ENCODE measurements at places on chromosomes 4 and X.

GRCh38 chrX:78653118-78653822 is 5.9 kb downstream of the RTL3 start:
- DNase-seq = no peak

GRCh38 chr4:8201321-8201781 is 2.3 kb downstream of the SH3TC1 start:
- DNase-seq = peak; percentile 58

- DNase-seq = no peak
Observed at GRCh38 chr4:41405464-41406112, 132.4 kb upstream of the LIMCH1 start.

GRCh38 chr4:1511441-1512041 is 105.3 kb upstream of the NKX1-1 start:
- peak; percentile 31 for DNase-seq

- DNase-seq = no peak
Observed at GRCh38 chr4:82284475-82284857, 89.3 kb downstream of the HNRNPD start.

GRCh38 chr4:177235026-177235425 is 74.6 kb upstream of the NEIL3 start:
- DNase-seq = no peak

GRCh38 chr4:159206427-159206871 is 103.6 kb downstream of the RAPGEF2 start:
- DNase-seq = peak; percentile 59

GRCh38 chr4:146507632-146508031 is 14.1 kb downstream of the SLC10A7 start:
- no peak for DNase-seq

- DNase-seq = no peak
Observed at GRCh38 chr4:172826346-172826745, 342.3 kb upstream of the GALNT7 start.

DNA sequence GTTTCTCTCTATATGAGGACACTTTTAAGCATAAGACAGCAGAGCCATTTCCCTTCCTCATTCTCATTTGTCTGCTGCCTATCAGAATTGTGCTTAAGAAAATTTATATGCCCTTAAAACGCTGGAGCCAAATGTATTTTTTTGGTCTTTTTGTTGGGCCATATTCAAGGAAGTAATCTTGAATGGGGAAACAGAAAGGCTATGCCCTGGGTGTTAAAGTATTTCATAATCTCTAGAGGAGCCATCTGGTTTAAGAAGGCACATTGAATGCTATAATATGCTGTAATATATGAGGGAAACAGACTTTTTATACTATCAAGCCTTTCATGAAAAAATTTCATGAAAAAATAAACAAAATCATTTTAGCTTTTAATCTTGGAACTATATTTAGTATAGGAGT is 4.3 kb downstream of the DMD start:
- DNase-seq = no peak

GRCh38 chr4:181538431-181538830 is 704.8 kb upstream of the TENM3 start:
- DNase-seq = no peak

- DNase-seq = peak; percentile 35
Observed at GRCh38 chr4:56757261-56757746, 64.2 kb downstream of the SPINK2 start.

DNA sequence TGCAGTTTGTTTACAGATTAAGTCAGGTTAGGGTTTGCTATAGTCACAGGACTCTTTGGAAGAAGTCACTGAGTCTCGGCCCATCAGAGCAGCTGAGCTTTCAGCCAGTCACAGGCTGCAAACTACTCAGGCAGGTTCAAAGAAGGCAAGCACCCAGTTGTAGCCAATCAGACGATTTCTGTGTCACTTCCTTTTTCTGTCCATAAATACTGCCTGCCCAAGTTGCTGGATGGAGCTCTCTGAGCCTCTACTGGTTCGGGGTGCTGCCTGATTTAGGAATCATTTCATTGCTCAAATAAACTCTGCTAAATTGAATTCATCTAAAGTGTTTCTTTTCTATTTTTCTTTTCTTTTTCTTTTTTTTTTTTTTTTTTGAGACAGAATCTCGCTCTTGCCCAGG is 7.3 kb upstream of the SH3BP2 start:
- no peak for DNase-seq

DNA sequence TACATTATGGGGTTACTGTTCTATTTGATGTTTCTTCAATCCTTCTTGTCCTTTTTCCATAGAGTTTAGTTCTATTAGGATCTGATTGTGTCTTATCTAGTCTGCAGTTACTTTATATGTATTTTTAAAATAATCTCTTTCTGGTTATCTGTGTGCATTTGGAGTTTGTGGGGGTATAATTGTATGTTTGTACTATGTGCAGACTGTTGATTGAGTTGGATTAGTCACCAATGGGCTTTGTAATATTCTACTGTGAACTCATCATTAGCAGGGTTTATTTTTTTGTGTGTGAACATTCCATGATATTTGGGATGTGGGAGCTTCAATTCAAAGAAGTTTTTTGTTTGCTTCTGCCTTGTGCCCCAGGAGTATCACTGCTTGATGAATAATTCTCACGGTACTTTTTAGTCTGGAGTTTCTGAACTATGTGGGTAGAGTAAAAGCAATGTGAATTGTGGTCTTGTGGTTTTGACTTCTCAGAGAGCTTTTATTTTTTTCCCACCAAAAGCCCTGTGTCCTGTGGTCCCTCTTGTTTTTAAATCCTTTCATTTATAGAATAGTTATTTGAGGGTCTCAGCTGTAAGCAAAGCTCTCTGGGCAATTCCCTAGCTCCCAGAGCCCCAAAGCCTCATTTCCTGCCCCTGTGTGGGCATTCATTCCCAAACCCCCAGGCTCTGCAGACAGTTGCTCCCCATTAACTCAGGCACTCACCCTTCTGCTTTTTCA is 127.8 kb downstream of the PHKA2 start:
- no peak for DNase-seq

DNA sequence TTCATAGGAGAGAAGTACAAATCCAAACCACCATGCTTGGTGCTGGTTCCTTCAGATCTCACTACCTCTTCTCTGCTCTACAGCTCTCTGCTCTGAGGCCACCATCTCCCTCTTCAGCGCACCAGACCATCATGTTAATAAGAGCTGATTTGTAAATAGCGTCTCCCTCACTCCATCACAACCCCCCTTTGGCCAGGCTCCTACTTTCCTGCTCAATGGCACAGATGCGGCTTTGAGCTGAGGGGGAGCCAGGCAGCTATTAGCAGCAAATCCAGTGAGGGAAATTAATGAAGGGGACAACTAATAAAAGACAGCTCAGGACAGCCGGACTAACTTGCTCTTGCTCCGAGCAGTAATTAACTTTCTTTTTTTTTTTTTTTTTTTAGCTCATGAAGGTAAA is 13.1 kb downstream of the NEUROG2 start:
- DNase-seq = no peak

DNA sequence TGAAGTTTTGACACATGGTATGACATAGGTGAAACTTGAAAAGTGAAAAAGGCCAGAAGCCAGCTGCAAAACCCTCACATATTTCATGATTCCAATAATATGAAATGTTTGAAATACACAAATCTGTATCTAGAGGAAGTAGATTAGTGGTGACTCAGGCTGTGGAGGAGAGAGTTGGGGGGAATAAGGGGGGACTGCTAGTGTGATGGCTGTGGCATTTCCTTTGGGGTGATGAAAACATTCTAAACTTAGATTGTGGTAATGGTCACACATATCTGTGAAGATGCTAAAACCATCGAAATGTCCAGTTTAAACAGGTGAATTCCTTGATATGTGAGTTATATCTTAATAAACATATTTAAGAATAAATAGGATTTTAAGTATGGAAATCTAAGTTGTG is 343.5 kb upstream of the SFRP2 start:
- no peak for DNase-seq

- DNase-seq = no peak
Observed at GRCh38 chr4:13944095-13944511, 316.6 kb upstream of the BOD1L1 start.

- no peak for DNase-seq
Observed at GRCh38 chrX:40628506-40628905, 5.3 kb downstream of the MPC1L start.

- DNase-seq = no peak
Observed at GRCh38 chrX:24542756-24543155, 77.7 kb downstream of the PDK3 start.

DNA sequence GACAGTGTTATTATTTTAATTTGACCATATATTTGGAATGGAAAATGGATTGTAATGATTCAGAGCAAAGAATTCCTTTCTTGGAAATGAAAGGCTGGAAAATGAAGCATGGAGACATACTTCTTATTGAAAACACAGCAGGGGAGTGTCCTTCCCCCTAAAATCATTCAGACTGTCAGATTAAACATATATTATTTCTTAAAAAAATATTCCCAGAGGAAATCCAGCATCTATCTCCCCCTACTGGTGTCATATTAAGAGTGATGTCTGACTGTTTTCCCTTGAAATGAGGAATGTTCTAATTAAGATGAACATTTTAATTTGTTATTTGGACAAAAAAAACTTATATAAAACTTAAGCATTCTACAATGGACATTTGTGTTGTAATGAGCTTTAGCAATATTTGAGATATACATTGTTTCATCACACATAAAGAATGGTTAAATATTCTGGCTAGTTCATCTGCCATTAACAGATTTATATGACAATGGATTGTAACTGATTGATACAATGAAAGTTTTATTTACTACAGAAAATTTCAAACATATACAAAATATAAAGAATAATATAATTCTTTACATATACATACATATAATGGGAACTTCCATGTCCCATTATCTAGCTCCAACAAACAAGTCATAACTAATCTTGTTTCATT is 264.6 kb downstream of the SPRY1 start:
- DNase-seq = no peak

GRCh38 chr4:152961773-152962115 is 25.6 kb downstream of the FHDC1 start:
- no peak for DNase-seq

GRCh38 chrX:45329217-45329616 is 128.5 kb upstream of the DIPK2B start:
- no peak for DNase-seq

GRCh38 chr4:95522682-95523530 is 25.9 kb downstream of the UNC5C start:
- no peak for DNase-seq

DNA sequence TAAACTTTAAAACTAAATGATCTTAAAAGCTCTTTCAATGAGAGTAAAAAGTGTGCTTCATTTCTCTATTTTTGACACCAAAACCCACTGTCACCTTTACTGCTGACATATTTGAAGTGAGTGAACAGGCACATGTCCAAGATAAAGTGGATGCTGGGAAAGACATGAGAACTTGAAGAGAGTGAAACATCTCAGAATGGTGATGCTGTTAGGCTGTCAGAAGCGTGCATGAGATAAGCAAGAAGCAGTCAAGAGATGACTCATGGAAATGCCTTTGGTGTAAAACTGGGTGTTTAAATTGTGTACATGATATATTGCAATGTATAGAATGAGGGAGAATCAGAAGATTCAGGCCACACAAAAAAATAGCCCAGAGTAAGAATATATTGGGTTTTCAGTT is 21.8 kb upstream of the GBA3 start:
- DNase-seq = no peak

DNA sequence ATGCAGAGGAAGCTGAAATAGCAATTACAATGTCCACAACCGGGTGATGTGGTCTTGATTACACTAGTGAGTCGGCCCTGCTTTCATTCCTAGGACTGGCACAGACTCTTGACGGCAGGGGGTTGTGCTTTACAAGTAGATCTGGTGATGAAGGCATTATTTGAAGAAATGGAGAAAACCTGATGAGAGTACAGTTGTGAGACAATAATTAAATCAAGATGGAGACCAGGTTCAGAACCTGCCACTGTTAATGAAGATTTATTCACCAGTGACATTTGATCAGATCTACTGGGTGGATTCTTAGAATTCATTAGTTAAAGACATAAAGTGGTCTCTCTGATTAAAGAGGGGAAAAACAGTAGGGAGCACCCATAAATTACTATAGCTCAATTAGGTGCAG is 747.2 kb downstream of the STPG2 start:
- DNase-seq = no peak

- no peak for DNase-seq
Observed at GRCh38 chr4:127209580-127210095, 423.1 kb upstream of the INTU start.

DNA sequence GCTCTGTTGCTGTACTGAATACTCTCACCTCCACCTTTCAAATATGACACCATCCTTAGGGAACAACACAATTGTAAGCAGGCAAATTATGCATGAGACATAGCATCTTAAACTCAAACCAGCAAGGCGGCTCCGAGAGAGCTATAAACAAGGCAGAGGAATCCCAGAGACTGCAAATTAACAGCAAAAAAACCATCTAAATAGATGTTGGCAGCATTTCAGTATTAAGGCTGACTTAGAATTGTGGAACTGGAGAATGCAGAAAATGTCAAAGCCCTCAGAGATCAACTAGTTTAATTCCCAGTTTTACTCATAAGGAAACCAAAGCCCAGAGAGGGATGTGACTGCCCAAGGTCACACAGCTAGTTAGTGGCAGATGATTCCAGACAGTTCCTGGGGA is 37.2 kb upstream of the SPANXC start:
- DNase-seq = no peak
